HCT116 (cell line): ENCODE measurements at places on chromosomes 1 and 21.

GRCh38 chr1:153081736-153082135, 10.3 kb upstream of the SPRR2B start:
- no peak for DNase-seq

DNA sequence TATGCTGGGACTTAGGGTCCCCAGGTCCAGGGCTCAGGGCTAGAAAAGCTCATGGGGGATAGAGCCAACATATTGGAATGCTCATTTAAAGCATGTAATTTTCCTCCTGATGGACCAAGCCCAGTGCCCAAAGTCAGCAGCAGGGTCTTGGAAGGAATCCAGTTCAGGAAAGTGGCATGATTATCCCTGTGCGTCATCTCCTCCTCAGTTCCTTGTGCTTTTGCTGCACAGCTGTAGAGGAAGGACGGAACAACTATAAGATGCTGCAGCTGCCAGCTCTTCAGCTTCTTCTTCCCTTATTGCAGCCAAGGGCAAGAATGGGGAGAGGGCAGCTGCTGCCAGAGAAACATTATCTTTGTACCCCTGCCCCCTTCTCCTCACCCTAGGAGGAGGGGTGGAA, 58.4 kb downstream of the OVGP1 start:
- DNase-seq: no peak

GRCh38 chr1:47767741-47768100, 229.5 kb downstream of the TRABD2B start:
- no peak for DNase-seq

GRCh38 chr1:28577738-28578536, 14.1 kb upstream of the RAB42 start:
- no peak for DNase-seq

DNA sequence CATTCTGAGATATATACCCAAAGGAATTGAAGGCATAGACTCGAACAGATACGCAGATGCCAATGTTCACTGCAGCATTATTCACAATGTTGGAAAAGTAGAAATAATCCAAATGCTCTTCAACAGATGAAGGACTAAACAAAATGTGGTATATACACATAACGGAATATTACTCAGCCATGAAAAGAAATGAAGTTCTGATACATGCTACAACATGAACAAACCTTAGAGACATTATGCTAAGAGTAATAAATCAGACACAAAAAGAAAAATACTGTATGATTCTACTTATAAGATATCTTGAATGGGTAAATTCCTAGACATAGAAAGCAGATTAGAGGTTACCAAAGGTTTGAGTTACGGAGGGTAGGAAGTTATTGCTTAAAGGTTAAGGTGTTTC, 57.9 kb downstream of the SLC25A24 start:
- DNase-seq: no peak

- DNase-seq: no peak
Observed at GRCh38 chr1:153608089-153608682, 4.8 kb downstream of the S100A16 start.
